ENCODE measurements at places on chromosomes 6 and 20.

DNA sequence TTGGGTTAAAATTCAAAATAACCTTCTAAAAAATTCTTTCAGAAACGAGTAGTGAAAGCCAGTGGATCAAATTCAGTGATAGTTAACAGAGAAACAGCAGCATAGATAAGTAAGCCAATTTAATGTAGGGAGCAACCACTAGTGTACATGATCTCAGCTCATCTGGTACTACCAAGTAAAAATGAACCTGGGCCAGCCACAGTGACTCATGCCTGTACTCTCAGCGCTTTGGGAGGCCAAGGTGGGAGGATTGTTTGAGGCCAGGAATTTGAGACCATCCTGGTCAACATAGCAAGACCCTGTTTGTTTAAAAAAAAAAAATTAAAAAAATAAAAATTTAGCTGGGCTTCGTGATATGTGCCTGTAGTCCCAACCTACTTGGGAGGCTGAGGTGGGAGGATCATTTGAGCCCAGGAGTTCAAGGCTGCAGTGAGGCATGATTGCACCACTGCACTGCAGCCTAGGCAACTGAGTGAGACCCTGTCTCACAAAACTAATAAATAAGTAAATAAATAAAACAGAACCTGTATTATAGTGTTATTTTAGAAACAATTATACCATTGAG lies 32.4 kb downstream of the CBFA2T2 start:
- peak; percentile 37 for DNase-seq

DNA sequence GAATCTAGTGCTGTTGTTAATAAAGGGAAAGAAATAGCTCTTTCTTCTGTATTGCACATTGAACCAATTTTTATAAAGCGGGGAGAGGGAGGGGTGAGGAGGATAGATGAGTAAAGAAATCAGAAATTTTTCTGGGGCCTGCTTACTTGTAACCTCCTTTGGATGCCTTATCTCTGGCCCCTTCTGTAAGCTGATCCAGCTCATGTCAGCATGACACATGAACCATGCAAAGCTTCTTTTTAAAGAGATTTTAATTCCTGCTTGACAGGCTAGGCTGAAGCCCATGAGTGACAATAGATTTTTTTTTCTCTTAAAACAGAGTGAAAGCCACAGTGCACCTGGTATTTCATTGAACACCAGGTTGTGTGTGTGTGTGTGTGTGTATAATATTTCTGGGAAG lies 325.3 kb downstream of the PRL start:
- DNase-seq = no peak

DNA sequence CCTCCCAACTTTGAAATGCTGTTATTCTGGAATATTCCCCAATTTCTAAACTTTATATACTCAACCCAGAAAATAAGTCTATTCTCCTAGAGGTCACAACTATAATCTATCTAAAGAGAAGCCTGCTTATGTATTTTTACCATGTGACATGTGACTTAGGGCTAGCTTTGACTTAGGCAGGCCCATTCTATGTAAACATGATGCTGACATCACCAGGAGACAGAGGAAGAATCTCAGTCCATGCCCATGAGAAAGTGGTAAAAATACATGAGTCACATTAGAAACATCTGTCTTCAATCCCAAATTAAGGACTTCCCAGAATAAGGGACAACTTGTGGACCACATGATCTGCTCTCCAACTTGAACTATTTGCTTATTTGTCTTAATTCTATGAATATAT lies 113.6 kb upstream of the ID4 start:
- DNase-seq = no peak

DNA sequence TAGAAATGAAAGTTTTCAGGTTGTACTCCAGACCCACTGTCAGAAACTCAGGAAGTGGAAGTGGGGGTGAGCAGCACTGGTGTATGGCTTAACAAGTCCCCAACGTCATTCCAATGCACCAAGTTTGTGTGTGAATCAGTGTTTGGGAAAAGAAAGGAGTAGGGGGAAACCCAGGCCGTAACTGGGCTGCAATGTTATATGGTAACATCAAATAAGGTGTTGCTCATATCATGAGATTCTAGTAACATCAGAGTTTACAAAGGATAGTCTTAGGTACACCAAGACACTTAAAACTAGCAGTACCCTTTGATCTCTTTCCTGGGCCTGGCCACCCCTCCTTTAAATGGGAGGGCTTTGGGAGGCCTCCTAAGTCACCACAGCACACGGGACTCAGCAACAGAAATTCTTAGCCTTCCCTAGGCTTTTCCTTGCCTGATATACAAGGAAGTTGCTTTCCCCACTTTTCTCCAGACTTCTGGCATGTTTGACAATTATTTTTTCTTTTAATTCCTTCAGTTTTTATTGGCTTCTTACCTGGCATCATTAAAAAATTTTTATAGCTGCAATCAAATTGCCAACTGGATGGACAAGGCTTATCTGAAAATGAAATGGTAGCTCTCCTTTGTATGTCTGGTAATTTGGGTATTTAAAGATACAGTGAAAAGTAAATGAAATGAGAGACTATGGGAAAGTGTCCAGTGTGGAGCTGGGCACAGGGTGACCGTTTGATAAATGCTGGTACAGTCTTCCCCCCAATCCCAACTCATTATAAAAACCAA lies 15.1 kb downstream of the E2F3 start:
- DNase-seq = no peak

GRCh38 chr20:19344341-19344740 lies 131.9 kb downstream of the SLC24A3 start:
- no peak for DNase-seq

- DNase-seq = no peak
These were observed 14.7 kb upstream of the DST start for GRCh38 chr6:56657354-56657753.

DNA sequence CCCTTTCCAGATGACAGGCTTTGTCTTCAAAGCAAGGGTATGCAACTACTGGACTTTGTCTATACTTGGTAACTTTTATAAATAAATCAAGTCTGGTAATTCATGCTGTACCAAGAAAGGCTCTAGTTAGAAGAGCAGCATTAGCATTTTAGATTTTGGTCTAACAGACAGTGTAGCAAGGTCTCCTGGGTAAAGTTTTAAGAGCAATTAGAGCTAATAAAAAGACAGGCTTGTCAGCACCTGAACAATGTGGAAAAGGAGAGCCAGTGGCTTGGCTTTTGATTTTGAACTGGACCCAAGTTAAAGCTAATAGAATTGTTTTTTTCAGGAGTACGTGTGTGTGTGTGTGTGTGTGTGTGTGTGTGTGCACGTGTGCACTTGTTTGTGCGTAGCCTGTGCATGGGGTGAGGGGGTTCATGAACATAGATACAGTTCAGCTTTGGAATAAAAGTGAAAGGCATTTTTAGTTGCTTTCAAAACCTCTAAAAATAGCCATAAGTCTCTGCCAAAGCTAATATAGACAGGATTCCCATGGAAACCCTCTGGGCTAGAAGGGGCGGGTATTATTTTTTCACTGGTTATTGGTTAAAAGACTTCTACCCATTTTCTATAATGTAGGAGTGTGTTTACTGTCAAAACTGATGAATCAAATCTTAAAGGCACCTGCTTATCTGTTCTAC lies 138.4 kb downstream of the KCNQ5 start:
- DNase-seq = no peak

DNA sequence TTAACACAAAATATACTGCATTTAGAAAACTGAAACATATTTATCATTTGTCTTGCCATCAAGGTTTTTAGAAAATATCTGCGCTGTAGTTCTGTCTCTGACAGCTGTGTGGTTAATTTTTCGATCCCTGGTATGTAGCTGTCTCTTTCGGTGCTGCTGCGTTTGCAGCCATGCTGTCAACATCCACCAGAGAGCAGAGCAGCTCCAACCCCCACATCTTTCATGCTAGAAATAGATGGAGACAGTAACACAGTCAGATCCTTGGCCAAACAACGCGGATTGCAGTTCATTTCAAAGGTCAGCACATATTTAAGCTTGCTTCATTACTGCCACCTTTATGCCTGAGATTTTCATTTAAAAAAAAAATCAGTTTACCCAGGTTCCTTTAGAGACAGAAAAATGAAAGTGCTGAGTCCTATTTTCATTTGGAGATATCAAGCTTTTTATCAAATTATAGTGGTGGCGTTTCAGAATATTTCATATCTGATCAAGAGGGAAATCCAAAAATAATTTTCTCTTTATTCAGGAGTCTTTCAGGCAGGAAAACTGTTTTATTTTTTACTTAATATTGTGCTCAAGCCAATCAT lies 157.7 kb upstream of the MMS22L start:
- DNase-seq = no peak

- peak; percentile 84 for DNase-seq
These were observed 15.7 kb downstream of the NRSN2 start for GRCh38 chr20:362271-363254.

DNA sequence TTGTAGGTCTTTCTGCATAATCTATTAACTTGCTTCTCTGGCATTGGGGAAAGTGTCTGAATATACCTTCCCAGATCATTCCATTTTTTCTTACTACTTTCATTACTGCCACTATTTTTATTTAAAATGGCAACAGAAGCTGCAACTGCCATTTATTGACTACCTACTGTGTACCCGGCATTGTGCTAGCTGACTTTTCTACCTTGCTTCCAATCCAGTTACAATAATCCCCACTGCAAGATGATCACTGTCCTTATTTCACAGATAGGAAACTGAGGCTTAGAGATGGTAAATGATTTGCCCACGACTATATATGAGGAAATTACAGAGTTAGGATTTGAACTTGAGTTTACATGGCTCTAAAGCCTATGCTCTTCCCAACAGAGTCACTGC lies 129.0 kb downstream of the MAP3K7 start:
- DNase-seq = no peak

DNA sequence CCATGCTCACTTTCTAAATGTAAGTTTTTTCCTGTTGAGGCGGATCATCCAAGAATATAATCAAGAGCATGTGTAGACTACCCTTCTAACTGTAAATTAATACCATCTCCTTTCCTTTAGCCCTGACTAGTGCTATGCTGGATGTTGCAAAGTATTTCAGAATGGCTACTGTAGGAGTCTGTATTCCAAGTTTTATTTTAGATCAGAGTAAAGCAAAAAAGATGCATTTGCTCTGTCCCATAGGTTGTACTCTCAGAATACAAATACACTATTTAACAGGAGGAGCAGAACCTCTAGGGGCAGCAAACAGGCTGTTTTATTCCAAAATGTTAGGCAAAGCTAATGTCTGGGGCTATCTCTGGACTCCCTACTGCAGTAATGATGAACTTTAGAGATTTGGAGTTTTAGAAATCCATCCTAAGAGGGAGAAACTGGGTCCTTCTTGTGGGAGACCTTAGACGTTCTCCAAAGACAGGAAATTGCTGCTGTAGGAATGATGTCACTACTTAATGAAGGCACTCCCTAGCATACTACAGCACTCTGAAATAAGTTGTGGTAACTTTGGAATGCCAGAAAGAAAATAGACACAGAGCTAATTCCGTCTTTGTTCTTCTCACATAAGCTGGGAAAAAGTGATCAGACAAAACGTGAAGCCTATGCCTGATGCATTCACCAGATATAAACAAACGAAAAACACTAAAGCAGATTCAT lies 392.4 kb upstream of the HS3ST5 start:
- DNase-seq = no peak

GRCh38 chr6:14500809-14501208 lies 383.2 kb downstream of the CD83 start:
- no peak for DNase-seq

- DNase-seq = peak; percentile 86
These were observed at the start of gene MKKS for GRCh38 chr20:10433623-10434466. TSS of gene MKKS (minus strand) at chr20:10434222. CDS start at chr20:10413514, 20,708 bp downstream.

- DNase-seq = no peak
These were observed 19.6 kb upstream of the FAM83B start for GRCh38 chr6:54827010-54827409.

GRCh38 chr6:47135772-47136171 lies 93.6 kb upstream of the ADGRF1 start:
- DNase-seq = no peak

DNA sequence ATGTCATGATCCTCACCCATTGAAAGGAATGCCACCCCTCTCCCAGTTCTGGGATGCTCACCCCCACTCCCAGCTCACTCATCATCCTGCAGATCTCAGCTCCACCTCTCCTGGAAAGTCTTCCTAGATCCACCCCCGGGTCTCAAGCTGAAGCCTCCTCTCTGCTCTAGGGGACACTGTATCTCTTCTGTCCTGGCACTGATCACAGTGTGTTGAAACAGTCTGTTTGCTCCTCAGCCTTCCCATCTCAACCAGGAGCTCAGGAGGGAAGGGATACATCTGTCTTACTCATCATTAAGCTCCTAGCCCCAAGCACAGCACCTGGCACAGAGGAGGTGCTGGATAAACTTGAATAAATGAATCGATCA lies 80.1 kb downstream of the MRPL14 start:
- DNase-seq = no peak

- no peak for DNase-seq
These were observed 34.1 kb upstream of the ID1 start for GRCh38 chr20:31570735-31571617.
